NCI-H1930 (cell line): ENCODE measurements at places on chromosomes 3 and 15.

GRCh38 chr3:45165497-45166283 lies 19.5 kb upstream of the CDCP1 start:
- DNase-seq: no peak

GRCh38 chr15:43912208-43912607 lies 85.4 kb downstream of the WDR76 start:
- DNase-seq: no peak

GRCh38 chr15:64755427-64755940 lies 19.9 kb downstream of the RBPMS2 start:
- DNase-seq: no peak

DNA sequence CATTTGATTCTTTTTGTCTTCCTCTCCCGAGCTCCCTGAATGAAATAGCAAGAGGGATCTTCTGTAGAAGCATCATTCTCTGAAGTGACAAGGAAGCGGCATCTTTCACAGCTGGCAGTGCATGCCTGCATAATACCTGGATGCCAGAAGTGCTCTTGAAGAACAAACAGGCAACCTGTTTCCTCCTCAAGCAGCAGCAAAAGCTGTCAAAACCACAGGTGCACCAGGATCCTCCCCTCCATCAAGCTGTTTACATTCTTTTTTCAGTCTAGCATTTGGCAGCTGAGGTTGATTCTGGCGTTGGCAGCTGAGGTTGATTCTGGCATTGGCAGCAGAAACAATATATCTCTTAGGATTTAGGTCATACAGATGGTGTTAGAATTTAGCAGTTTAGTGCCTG lies 979.0 kb downstream of the TUSC7 start:
- DNase-seq: no peak

DNA sequence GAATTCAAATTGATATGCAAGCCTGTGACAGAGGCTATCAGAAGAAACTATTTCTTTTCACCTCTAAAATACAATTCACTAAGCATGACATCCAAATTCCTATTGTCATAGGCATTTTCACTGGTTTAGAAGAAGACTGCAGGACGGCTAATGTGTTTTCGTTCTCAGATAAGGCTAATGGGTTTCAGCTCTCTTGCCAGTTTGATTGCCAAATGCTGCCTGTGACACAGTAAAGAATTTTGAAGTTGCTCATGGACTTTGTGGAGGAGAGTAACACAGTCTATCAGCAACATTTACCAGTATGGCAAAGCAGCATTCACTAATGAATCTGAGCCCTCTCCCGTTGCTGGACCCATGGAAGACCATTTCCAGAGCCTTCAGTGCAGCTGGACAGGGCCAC lies 948.1 kb downstream of the FHIT start:
- DNase-seq: no peak

DNA sequence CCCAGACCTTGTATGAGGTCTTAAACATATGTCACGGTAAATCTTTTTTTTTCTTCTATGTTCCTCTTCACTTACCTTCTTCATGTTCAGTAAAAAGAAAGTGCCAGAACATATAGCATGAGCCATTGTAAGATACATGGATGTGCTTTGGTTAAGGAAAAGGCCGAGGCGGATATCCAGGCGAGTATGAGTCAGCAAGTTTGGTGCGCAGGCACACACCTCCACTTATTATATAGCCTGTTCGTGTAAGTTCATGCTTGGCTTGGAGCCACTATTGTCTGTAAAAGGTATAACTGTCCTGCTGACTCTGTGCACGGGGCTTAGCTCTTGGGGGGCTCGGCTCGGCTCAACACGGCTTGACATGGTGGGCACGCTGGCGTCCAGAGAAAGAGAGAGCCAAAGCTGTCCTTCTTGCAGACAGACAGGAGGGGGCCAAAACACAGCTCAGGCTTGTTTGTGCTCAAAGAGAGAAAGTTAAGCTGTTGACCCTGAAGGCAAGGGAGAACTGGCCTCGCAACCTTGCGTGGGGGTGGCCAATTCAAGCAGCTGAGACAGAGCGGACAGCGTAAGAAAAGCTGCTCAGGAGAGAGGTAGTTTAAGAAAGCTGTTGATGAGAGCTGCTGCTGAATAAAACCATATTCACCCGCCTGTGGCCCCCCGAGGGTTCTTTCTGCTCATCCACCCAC lies 251.2 kb downstream of the SLC9A9 start:
- no peak for DNase-seq

DNA sequence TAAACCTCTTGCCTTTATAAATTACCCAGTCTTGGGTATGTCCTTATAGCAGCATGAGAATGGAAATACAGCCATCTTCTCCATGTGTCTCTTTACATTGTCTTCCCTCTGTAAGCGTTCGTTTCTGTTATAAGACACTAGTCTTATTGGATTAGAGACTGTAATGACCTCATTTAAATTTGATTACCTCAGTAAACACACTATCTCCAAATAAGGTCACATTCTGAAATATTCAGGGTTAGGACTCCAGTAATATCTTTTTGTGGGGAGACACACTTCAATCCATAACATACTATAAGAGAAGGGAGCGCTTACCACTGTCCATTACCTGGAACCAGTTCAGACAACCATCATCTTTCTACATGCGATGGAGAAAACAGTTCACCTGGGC lies 34.3 kb upstream of the CD47 start:
- no peak for DNase-seq

DNA sequence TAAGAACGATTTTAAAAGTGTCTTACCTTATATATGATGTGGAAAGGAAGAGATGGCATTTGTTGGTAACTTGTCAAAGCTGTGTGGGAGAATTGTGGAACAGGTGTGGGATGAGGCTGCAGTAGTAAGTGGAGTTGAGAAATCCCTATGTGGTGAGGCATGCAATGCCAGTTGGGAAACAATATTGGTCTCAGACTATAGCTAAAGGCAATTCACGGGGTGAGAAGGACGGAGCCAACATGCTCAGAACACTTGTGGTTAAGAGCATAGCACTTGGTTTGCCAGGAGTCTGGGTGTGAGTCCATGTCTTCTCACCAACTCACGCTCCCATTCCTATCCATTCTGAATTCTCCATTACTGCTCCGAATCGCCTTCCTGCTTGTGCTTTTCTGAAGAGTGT lies 615.6 kb upstream of the ADAMTS9 start:
- DNase-seq: no peak

- no peak for DNase-seq
Observed at GRCh38 chr15:99438691-99439523, 126.9 kb upstream of the MEF2A start.

DNA sequence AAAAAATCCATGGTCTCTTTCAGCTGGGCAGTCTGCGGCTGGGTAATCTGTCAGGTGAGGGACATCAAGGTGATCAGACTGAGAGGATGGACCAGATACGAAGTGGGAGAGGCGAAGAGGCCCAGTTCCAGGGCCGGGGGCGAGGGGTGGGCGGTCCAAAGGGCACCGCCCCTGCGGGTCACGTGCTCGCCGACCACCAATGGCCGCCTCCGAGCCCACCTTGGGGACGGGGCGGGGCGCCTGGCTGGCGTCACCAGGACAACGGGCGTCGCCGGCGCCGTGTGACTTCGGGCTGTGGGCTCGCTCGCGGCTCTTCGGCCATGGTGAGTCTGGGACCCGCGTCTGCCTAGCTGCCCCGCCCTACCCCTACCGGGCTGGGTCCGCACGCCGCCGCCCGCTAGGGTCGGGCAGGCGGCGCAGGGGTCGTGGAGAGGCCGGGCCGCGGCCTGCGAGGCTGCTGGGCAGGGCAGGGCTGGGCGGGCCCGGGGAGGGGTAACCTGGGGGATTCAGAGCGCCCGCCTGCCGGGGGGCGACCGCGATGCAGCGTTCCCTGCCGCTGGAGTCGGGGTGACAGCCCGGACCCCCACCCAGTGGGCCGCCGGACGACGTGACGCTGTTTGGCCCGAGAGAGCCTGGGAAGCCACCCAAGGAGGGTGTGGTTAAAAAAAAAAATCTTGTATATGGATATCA lies at the start of gene FBXL2:
FBXL2 (plus strand) TSS at position 250 of the 690 bp plus-strand sequence; CDS start at position 321, 71 bp downstream.
- DNase-seq: peak; percentile 71

DNA sequence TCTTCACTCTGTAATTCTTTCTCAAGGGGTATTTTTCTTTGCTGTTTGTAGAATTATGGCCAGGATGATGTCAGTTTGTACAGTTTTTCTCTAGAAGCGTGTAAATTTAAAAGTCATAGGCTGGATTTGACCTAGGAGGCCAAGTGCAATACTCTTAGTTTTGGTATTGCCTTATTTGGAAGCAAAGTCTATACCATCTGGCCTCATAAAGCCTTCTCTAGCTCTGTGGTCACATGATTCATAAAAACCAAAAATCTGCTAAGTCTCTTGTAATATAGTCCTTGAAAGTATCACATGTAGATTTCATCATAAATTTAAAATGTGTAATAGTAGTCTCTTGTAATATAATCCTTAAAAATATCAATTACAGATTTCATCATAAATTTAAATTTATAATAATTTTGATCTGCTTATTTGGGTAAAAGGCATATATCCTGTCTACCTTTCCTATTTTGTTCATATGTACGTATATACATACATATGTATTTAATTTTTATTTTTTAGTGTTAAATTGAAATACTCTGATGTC lies 25.6 kb downstream of the TEX9 start:
- no peak for DNase-seq

DNA sequence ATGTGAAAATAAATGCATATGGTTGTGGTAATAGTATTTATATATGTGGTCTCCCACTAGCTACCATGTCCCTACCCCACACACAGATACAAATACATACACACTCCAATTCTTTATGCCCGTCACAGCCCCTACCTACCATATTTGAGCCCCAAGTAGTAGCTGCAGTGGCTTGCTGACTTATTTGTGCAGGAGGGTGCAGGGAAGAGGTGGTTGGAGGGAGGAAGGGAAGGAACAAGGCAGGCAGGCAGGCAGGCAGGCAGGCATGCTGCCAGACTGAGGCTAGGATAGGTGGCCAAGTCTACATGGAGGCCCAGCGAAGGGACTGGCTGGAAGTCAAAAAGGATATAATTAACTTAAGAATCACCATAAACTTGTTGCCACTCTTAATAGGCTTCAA lies 82.9 kb downstream of the SCN11A start:
- DNase-seq: no peak

- no peak for DNase-seq
Observed at GRCh38 chr15:93048759-93049161, 40.3 kb downstream of the RGMA start.

DNA sequence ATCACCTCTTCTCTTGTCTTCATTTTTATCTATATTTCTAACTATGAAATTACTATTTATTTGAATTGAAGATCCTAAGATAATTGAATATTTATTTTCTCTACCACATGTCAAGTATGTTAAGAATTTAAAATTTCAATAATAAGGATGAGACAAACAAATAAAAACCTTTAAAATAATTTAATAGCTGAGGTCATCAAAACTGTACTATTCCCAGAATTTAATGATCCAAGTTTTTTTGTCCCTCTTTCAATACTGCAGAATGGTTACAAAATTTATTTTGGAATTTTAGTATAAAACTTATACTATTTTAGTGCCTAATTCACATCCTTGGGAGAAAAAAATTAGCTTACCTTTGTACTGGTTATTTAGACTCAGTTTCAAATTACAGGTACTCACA lies 774.9 kb downstream of the ROBO2 start:
- DNase-seq: no peak

DNA sequence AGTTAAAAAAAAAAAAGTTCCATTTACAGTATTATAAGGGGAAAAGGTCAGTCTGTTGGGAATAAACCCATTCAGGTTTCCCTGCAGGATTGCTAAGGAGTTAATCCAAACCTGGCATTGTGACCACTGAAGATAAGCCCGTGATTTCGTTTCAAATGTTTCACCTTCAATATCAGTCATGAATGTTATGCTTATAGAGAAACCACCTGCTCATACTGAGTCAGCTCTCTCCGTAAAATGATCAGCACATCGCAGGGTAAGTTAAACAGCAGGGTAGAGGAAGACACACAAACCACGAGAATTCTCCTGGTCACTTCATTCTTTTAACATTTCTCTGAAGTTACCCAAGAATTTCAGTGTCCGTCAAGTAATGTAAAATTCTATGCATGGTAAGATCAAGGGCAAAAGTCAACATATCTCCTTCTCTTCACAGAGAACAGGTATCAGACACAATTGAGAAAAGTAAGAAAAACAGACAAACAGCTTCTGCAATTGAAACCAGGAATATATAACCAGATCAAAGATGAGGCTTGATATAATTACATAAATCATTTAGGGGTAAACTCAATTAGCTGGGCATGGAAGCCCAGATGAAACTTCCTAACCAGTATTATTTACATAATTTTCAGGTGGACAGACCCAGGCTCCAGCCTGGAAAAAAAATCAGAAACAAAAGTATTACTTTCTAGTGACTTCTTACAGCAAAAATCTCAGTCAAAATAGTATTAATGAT lies 67.6 kb upstream of the ARHGEF3 start:
- DNase-seq: no peak

- DNase-seq: no peak
Observed at GRCh38 chr3:102087236-102087635, 237.9 kb downstream of the NFKBIZ start.

GRCh38 chr15:39404767-39405181 lies 176.1 kb upstream of the THBS1 start:
- DNase-seq: no peak

DNA sequence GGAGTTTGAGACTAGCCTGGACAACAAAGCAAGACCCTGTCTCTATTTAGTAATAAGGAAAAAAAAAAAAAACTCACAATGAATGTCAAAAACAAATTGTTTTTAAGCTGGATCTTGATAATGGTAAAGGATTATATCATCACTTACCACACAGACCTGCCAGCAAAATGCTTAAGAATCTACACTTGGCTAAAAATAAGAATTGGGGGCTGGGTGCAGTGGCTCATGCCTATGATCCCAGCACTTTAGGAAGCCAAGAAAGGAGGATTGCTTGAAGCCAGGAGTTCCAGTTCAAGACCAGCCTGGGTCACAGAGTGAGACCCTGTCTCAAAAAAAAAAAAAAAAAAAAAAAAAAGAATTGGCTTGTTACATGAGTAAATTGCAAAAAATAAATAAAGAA lies 31.0 kb downstream of the ACAP2 start:
- no peak for DNase-seq

DNA sequence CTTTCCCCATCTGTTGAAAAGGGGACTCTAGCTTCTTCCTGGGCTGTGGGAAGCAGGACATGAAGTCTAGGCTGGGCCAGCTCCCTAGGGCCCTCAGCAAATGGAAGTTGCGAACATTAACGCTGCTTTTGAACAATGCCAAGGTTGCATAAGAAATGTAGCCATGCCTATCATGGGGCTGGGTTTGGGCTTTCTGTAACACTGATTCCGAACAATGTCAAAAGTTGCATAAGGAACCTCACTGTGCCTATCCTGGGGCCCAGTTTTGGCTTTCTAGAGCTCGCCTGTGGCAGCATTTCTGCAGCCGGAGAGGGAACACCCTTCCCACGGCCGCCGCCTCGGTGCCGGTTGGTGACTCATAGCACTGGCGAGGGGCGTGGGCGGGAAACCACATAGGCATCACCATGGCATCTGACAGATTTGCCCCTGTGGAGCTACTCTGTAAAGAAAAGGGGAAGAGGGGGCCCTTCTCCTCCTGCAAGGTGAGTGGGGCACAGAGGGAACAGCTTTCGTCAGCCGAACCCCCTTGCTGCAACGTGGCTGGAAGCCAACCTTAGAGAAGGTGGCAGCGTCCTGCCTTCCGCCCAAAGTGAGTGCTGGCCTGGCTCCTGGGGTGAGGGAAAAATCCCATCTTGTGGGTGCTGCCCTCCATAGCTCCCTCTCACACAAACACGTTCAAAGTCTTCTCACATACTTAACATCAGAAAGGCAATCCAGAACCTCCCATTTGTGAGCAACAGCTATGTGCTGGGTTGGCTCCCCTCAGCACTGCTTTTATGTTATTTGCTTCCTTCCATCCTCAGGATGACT lies 46.6 kb upstream of the ATP2B2 start:
- no peak for DNase-seq
